ENCODE measurements at places on chromosomes 7 and 10.

- no peak for DNase-seq
These were observed 367.6 kb upstream of the MGMT start for GRCh38 chr10:129099486-129099885.

DNA sequence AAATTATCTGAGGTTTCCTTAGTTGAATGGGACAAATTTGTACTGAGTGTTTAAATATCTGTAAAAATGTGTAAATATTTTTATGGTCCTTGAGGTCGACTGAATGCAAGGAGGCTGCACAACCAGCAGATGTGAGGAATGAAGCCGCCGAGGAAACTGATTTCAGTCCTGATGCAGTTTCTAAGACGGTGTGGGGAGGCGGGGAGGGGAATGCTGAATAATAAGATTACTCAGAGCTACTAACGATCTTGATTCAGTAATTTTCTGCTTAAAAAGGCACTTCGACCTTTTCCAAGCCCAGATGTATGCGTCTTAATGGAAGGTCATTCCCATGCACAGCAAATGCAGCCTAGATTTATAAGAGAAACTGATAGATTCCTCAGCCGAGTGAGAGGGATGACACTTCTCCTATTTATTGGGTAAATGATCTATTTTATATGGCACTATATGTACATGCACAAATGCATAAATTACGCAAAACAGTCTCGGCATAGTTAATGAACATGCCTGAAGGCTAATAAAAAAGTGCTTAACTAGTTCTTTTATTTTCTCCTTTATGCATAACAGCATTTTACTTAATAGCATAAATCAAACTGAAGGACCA is 167.6 kb upstream of the PITRM1 start:
- DNase-seq, result no peak

DNA sequence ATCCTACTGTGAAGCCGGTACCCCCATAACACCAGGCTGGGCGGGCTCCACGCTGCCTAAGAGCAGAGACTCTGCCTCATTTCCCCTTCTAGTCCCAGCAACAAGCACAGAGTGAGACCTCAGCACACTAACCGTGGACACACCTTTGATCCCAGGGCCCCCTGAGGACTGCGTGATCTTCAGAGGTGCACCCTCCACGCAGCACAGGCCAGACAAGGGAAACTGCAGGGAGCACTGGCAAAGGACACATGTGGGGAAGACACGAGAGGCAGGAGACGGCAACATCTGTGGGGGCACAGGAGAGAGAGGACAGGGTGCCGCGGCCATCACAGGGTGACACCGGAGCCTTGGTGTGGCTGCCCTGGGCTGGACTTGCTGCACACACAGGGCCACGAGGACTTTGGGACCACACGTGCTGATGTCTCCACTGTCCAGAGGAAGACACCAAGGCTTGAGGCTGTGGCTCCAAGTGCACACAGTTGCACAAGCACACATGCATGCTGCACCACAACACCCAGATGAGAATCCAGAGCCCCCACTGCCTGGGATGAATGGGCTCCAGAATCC is 128.8 kb downstream of the PTPRN2 start:
- no peak for DNase-seq

DNA sequence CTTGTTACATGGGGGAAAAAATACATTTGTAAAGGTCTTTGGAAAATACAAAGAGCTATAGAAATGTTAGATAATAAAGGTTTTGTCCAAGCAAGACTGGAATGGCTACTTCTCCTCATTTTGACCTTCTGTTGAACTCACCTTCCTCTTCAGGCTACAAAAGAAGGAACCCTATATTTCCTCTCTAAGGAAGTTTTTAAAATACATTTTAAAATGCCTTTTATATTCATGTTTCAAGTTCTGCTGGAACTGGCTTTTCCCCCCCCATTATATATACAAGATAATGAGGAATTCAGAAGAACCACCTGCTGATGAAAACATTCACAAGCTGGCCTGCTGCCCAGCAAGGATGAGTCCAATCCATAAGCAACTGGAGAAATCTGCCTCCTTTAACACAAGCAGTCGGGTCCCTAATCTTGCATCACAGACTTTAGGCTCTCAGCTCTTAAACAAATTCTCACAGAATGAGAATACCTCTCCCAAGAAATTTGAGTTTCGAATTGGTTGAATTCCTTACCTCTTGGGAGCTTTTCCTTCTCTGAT is 44.6 kb downstream of the MTERF1 start:
- no peak for DNase-seq

DNA sequence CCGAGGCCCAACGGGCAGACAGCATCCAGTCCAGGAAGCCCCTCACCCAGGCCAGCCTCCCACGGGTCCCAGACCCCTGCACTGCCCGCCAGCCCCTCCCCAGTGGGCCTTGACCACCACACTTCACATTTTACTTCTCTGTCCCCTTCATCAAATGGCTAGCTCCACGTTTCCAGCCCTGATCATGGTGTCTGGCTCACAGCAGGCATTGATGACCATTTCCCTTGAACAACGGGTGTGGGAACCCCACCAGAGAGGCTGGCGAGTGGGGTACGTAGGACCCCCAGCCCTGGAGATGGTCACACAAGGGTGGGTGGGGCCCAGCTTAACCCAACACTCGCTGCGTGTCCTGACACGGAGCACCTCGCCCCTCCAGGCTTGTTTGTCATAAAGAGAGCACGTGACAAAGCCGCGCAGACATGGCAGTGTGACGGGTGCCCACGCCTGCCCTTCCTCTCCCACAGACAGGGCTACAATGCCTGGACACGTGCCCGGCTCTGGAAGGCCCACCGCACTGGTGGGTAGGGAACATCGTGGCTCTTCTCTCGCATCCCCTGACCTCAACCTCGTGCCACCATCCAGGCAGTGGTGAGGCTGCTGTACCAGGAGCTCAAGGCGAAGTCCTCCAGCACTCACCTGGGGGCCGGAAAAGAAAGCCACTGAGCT is 267.7 kb downstream of the MAD1L1 start:
- DNase-seq, result no peak

DNA sequence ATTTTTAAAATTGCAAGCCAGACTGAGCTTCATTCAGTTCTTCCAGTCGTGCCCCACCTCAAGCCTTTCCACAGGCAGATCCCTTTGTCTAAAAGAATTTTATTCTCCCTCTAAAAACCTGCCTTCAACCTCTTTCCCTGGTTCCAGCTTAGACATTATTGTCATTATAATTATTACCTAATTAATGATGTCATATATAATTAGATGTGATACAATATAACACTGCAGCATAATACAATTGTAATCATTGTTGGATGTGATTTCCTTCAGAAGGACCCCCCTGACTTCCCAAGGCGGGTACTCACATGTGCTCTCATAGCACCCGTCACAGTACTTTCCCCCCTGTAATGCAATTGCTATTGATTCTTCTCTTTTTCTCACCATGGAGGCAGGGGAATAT is 88.6 kb downstream of the GPAM start:
- DNase-seq, result no peak

GRCh38 chr10:72123616-72124015 is 35.3 kb upstream of the SPOCK2 start:
- DNase-seq, result no peak

- no peak for DNase-seq
These were observed 110.4 kb downstream of the AHR start for GRCh38 chr7:17408904-17409290.

- no peak for DNase-seq
These were observed 2.5 kb downstream of the UFSP1 start for GRCh38 chr7:100886936-100887515.

DNA sequence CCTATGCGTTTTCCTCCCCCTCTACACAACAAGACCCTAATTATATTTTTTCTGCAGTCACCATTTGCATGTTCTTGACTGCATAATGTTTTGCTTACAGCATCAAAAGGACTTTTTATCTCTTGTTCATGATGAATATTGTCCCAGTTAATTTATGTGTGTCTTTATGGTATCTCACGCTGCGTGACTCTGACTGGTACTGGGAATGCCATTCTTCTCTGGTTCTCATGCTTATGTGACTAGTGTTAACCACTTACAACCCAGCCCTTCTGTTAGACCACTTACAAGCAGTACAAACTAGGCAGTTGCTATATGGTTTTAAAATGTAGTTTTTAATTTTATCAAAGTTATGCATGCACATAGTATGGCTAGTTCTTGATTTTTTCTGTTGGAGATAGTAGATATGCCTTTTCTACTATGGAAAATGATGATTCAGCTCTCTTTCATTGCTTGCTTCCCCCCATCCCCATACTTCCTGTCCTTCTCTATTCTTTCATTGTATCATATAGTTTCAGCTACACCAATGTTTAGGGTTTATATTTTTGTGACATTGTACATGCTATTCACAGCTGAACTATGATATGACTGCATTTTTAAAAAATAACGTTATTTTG is 24.9 kb downstream of the BZW2 start:
- no peak for DNase-seq

DNA sequence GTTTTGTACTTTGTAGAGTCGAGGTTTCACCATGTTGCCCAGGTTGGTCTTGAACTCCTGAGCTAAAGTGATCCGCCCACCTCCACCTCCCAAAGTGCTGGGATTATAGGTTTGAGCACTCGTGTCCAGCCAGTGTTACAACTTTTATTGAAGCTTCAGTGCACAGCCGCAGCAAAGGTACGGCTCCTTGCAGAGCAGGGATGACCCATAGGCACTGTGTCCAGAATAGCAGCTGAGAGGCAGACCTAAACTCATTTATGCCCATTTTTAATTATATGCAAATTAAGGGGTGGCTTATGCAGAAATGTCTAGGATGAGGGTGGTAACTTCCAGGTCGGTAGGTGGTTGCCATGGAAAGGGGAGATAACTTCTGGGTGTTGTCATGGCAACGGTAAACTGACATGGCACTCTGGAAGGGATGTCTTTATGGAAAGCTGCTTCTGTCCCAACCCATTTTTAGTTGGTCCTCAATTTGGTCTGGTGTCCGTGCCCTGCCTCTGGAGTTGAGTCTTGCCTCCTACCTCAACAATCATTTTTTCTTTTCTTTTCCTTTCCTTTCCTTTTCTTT is 22.7 kb downstream of the NYAP1 start:
- no peak for DNase-seq

- no peak for DNase-seq
These were observed 68.0 kb upstream of the KLF6 start for GRCh38 chr10:3853016-3853415.

GRCh38 chr10:132743925-132744490 is 41.9 kb downstream of the NKX6-2 start:
- DNase-seq, result no peak

GRCh38 chr10:98748298-98748697 is 301.6 kb upstream of the HPS1 start:
- no peak for DNase-seq

DNA sequence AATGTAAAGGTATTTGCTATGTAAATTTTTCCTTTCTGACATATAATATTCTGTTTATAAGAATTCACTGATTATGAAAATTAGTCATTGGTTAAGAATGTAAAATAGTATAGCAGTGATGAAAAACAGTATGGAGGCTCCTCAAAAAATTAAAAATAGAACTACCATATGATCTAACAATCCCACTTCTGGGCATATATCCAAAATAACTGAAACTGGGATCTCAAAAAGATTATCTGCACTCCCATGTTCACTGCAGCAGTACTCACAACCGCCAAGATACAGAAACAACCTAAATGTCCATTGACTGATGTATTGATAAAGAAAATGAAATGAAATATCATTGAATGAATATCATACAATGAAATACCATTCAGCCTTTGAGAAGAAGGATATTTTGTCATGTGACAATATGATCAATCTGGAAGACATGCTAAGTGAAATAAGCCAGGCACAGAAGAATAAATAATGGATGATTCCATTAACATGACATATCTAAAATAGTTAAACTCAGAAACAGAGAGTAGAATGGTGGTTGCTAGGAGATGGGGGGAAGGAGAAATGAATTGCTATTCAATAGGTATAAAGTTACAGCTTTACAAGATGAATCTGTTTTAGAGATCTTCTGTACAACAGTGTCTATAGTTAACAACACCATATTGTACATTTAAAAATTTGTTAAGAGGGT is 14.0 kb downstream of the C10orf88 start:
- no peak for DNase-seq

DNA sequence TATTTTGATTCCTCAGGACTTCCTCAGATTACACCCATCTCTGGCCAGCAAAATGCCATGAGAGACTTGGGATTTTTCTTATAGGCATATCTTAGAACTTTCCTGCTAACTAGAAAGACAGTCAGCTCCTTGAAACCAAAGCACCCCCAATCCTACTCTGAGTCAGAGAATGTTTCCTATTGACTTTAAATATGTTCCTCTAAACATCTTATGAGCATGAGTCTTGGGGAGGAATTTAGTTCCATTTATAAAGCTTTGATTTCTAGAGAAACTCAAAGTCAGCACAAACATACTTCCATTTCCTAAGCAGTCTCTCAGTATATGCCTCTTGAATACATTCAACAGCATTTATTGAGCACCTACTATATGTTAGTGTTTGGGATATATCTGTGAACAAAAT is 128.5 kb downstream of the INHBA start:
- DNase-seq, result no peak

DNA sequence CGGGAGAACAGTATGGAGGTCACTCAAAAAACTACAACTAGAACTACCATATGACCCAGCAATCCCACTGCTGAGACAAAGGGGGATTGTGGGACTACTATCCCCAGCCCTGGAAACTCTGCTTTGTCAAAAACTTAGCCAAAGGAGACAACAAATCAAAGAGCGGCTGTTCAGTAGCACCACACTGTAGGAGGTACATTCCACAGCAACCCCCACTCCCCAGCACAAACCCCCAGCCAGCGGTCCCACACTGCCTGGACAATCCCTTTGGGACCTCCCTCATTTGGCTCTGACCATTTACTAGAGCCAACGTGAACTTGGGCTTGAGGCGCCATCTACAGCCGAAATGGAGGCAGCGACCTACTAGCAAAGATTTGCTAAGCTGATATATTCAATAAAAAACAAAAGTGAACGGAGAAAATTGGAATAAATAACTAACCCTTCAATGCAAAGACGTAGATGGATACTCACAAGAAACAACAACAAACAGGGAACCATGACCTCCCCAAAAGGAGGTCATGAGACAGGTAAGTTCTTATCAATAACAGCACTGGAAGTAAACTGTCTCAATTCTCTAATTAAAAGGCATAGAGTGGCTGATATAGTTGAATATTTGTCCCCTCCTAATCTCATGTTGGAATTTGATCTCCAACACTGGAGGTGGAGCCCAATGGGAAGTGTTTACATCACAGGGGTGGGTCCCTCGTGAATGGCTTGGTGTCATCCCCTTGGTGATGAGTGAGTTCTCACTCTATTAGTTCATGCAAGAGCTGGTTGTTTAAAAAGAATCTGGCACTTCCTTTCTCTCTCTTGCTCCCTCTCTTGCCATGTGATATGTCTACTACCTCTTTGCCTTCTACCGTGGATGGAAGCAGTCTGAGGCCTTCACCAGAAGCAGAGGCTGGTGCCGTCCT is 119.0 kb upstream of the KCNMA1 start:
- DNase-seq, result no peak

GRCh38 chr7:81925530-81925929 is 155.7 kb upstream of the HGF start:
- DNase-seq, result no peak

DNA sequence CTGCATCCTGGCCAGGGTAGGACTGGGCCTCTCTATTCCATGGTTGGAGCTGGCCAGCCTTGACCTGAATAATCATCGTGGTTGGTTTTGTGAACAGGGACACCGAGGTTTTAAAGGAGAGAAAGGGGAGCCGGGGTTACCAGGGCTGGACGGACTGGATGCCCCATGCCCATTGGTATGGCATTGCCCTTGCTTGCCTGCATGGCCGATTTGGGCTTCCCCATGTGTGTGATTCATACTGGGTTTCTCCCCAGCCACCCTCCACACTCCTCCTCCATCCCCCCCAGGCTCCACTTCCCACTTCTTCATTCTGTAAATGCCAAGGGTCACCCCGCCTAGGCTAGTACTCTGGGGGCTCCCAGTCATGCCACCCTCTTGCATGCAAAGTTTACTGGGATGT is 98.8 kb upstream of the MACROH2A2 start:
- DNase-seq, result no peak

Data from CD8-positive, alpha-beta memory T cell (primary cell).